NCI-H2081 (cell line): ENCODE measurements at places on chromosomes 2 and 18.
A peak's percentile ranks its signal among the peaks of the same experiment; 100 is the strongest.

- peak; percentile 29 for DNase-seq
These were observed 5.1 kb upstream of the PIEZO2 start for GRCh38 chr18:11154368-11154989.

DNA sequence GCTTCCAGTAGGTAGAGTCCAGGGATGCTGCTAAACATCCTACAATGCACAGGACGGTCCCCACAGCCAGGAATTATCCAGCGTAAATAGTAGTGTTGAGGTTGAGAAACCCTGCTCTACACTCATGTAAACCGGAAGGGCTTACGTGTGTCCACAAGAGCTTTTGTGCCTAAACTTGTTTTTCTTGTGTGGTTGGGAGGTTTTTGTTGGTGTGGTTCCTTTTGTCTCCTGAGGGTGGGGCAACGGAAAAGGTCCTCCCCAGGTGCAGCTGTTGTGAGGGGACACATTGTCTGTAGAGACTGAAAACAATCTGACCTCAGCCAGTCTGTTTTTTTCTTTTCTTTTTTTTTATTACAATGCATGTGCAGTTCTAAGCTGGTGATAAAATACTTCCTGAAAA, 72.7 kb upstream of the MGAT5 start:
- DNase-seq, result peak; percentile 26

DNA sequence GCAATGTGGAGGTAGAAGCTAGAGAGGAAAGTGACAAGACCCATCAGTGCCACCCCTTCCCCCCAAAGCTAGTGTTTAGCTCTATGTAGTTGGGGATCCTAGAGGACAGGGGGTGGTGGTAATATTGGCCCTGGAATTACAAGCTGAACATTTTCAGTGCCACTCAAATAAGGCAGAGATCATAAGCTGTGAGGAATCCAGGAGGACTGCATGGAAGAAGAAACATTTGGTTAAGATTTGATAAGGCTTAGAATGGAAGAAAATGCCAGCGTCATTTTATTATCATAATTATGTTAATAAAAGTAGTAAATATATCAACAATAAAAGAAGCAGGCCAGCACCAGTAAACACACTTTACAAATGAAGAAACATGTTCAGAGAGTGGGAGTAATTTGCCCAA, 33.7 kb downstream of the KCNK3 start:
- DNase-seq, result no peak

DNA sequence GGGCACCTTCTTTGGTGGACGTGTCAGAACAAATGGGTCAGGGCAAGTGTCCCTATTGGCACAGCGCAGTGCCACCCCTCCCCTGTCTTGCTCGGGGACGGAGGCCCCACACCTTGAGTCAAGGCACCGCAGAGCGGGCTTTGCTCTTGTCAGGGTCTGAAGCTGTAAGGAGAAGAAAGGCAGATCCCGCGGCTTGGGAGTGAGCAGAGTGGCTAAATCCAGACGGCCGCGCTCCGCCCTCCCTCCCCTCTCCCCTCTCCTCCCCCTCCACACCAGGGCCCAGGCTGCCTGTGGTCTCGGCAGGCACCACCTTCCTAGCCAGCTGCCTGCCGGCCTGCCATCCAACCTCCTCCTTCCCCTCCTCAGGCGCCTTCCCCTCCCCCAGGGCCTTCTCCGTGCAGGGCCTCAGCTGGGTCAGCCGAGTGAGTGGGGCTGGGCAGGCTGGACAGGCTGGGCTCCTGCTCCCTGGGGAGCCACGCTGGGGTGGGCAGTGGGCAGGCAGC, 25.8 kb downstream of the SPEG start:
- DNase-seq, result no peak

GRCh38 chr2:56217106-56217505, 33.3 kb downstream of the CCDC85A start:
- DNase-seq, result no peak

GRCh38 chr18:56869189-56869777, 218.1 kb downstream of the WDR7 start:
- peak; percentile 69 for DNase-seq

DNA sequence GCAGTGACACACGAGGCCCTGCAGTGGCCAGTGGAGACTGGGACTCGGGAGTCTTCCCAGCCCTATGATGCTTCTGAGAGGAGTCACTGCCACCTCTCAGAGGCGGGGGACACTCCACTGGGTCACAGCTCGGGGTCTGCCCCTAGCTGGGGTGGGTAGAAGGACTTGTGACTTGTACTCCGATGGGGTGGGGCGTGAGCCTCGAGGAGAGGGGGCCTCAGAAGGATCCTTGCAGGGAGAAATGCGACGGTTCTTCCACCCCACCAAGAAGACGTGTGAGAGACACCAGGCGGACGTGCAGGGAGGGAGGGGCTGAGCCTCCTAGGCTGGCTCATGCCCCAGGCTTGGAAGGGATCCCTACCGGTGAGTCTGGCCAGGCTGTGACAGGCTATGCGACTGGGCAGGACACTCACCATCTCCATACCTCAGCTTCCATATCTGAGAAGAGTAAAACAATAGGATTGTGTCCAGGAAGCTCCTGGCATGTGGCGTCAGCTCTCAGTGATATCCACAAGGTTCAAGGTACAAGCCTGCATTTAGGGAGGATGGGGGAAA, 11.1 kb upstream of the OTOS start:
- no peak for DNase-seq

DNA sequence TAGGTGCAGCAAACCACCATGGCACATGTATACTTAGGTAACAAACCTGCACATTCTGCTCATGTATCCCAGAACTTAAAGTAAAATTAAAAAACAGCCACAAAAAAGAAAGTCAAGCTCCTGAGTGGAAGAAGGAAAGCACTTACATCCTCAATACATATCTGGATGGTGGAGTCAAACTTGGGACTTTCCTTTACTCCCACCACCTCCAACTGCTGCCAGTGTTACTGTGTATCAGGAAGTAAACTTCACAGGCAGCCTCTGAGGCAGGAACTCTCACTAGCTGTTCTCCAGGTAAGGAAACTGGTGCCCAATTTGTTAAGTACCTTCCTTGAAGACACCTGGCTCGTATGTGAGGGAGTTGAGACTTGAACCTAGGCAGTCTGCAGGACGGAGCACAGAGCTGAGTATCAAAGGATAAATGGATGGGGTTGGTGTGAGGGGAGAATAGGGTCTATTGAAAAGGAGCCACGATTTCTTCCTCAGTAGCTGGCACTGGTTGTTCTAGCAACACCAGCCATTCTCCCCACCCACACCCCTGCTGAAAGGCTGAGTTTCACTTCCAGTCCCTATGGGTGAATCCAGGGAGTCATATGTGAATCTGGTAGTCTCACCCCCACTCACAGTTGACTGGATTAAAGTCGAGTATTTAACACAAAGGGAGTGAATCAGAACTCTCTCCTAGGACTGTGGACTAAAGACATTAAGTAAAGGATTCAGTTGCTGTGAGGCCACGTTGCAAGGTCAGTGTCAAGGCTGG, 50.0 kb upstream of the GPR39 start:
- no peak for DNase-seq

- DNase-seq, result no peak
These were observed 104.7 kb downstream of the C1QL2 start for GRCh38 chr2:119053700-119054436.

- DNase-seq, result peak; percentile 75
These were observed 7.4 kb downstream of the PTRHD1 start for GRCh38 chr2:24785671-24786321.

DNA sequence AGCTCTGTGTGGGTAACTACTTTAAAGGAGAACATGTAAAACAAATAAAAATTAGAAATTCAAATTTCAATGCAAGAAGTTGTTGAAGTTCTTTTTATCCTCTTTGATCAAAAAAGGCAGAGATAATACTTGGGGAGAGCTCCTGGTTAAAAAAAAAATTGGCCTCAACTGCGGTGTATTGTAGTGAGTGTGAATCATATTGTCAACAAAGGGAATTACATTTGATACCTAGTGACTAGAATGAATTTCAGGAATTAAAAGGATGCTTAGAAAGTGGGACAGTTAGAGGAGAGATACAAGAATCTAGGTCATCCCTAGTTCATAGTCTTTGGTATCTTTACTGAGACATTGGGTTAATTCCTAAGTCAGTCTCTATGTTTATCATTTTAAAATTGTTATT, 473.0 kb downstream of the CCDC85A start:
- no peak for DNase-seq

DNA sequence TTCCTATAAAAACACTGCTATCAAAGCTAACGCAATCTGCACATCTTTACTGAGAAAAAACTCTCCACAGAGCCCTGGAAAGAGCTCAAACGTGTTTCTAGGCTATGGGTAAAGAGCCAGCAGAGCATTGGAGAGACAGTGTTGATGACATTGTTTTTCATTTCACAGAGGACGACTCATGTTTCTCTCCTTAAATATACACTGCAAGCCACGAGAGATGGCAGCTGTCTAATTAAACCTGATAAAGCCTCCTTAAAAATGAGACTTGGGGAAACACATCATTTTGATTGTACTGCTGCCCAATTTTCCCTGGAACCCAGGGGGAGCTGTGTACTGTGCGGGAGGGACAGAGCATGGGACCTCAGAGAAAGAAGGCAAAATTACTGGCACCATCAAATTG, 294.3 kb upstream of the SETBP1 start:
- no peak for DNase-seq

GRCh38 chr2:204551512-204551863, 6.2 kb downstream of the PARD3B start:
- no peak for DNase-seq

- no peak for DNase-seq
These were observed 748.6 kb upstream of the DDX18 start for GRCh38 chr2:117065912-117066311.

- DNase-seq, result no peak
These were observed 244.0 kb downstream of the PAX3 start for GRCh38 chr2:222054813-222055212.

DNA sequence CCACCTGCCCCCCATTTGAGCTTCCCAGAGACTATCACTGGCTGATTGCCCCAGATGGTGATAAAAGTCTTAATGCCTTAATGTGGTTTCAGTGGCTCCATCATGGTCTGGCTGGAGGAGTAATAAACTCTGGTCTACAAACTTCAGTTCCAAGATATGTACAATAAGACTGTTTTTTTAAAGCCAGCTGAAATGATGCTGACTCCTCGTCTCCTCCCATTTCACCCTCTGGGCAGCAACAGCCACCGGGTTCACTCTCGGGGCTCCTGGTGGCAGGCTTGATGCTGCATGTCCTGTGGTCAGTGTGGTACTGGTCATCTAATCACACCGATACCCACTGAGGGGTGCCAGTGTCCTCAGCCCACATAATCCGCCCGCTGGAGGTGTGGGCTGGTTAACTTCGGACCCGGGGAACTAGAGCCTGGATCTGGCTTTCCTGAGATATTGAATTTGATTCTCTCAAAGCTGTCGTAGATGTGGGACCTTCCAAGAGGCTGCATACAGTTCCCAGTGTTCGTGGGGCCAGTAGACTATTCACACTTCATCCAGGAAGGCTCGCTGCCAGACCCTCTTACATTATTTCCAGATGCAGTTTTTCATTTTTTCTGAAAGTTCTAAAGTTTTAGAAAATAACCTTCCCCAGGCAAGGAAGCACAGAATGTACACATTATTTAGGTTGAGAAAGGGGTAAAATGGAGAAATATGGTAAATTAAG, 95.3 kb downstream of the GALR1 start:
- no peak for DNase-seq

DNA sequence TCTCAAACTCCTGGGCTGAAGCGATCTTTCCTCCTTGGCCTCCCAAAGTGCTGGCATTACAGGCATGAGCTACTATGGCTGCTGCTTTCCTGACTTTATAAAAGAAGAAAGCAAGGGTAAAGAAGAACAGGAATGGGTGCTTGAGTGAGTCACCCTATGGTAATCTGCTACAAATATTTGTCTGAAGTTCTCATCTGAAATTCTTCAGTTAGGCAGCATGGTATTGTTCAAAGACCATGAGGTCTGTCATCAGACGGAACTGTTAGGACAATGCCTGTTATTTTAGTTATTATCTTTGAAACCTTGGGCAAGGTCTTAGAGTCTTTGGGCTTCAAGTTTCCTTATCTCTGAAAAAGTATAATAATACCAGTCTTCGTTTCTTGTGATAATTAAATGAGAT, 695.8 kb downstream of the RNF144A start:
- DNase-seq, result no peak

- DNase-seq, result no peak
These were observed 111.7 kb upstream of the SETBP1 start for GRCh38 chr18:44568986-44569385.

GRCh38 chr2:106124905-106125549, 69.1 kb downstream of the UXS1 start:
- no peak for DNase-seq

GRCh38 chr2:10331027-10331701, 28.5 kb downstream of the HPCAL1 start:
- DNase-seq, result no peak
